Stimulated activated naive CD4-positive, alpha-beta T cell (primary cell): ENCODE measurements at places on chromosomes 2 and 18.

DNA sequence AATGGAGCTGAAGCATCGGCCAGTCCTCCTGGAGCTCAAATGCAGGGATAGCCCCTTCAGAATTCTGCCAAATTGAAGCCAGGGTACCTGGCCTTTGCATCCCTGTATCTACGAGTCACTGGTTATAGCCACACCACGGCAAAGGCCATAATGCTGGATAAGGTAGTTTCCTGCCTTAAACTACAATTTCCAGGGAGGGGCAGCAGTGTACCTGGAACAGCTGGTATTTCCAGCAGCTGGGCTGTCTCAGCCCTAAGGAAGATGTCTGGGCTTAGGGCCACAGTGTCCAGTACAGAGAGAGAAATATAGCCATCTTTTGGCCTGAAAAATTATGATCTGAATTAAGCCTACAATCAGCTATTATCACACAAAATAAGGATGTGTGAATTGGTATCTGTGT, 180.3 kb downstream of the GCA start:
- DNase-seq, result no peak

GRCh38 chr2:196278491-196278911, 107.1 kb upstream of the STK17B start:
- no peak for DNase-seq

DNA sequence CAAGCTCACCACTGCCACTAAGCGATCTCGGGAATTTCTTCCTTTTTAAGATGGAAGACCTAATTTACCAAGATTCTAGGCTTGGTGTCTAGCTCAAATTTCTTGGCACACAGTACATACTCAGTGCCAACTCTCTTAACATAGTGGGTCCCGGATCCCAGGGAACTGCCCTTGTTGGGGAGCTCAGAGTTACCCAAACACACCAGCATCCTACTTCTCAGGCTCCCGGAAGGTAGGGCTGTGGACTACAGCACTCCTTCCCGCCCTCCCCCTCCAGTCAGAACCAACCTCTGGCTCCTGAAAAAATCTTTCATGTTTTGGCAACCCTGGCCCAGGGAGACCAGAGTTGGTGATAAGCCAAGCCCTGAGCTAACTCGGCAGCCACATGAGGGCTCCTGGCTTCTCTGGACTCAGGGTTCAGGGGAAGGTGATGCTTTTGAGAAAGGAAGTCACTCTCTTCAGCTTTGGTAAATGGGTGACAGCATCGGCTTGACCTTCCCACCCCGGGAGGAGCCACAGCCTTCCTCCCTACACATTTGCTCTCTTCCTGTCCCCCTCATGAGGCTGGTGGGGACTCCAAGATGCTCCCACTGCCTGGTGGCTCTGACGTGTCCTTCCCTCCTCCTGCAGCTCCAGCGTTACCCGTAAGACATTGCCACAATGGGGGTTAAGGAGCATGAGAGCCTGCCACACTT, 8.8 kb downstream of the ODC1 start:
- DNase-seq, result no peak

GRCh38 chr2:127525691-127526131, 578 bp downstream of the IWS1 start:
- DNase-seq, result no peak

- no peak for DNase-seq
These were observed 232.2 kb upstream of the ETAA1 start for GRCh38 chr2:67164771-67165522.

- DNase-seq, result no peak
These were observed 17.7 kb downstream of the SPIRE1 start for GRCh38 chr18:12639990-12640880.

- DNase-seq, result no peak
These were observed 3.6 kb downstream of the EIF5B start for GRCh38 chr2:99340669-99341236.

DNA sequence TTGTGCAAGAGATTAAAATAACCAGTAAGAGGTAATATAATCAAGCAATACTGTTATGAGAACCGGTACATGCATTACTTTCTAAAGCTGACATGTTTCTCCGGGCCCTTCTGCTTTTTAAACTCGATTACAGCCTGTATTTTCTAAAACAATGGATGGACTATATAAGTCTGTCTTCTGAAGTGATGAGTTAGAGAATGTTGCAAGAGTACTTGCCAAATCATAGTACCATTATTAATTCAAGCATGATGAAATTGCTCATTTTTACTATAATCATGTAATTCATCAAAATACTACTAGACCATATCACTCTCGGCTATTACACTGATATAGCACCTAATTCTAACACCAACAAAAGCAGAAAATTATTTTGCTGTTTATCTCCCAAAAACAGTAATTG, 1240.3 kb upstream of the ACVR2A start:
- no peak for DNase-seq
